ENCODE measurements at places on chromosomes 12 and 14.

DNA sequence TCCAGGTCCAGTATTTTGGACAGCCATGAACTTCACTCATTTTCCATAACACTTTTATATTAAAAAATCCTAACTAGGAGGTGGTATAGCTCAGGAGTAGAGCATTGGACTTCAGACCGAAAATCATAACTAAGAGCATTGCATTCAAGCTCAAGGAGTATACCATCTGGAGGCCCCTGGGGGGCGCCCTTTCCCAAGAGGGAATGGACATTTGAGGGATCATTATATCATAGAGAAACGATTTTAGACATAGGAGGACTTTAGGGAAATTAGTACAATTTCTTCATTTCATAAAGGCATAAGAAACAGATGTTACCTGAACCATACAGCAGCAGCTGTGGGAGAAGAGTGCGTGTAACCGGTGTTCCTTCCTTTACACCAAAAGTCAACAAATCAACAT is 5.2 kb upstream of the ATG14 start:
- DNase-seq = no peak

GRCh38 chr12:51932218-51933076 is 19.1 kb upstream of the ACVR1B start:
- no peak for DNase-seq

DNA sequence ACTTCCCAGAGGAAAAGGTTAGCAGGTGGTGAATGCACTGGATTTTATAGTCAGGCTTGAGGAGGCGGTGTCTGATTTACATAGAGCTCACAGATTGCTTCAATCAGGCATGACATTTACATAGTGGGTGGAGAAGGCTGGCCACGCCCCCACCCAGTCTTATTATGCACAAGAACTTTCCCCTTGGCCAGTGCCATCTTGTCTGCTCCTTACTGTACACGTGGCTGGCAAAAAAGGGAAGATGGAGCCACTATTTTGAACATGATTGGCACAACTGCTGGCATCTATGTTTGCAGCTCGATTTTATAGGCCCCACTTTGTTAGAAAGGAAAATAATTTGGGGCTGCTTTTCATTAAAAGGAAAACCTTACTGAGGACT is 10.9 kb upstream of the LGMN start:
- DNase-seq = no peak

GRCh38 chr14:42378274-42378673 is 771.6 kb downstream of the LRFN5 start:
- no peak for DNase-seq

- DNase-seq = peak; percentile 72
These were observed 56.9 kb upstream of the E2F7 start for GRCh38 chr12:77122236-77122635.

GRCh38 chr14:68461086-68461485 is 331.8 kb downstream of the ZFP36L1 start:
- no peak for DNase-seq

- no peak for DNase-seq
These were observed 1961.8 kb upstream of the FLRT2 start for GRCh38 chr14:83568141-83568540.

GRCh38 chr14:46008348-46008747 is 643.2 kb downstream of the RPL10L start:
- DNase-seq = no peak

- no peak for DNase-seq
These were observed 275.5 kb upstream of the TMEM132C start for GRCh38 chr12:127991485-127991884.

- no peak for DNase-seq
These were observed 125.6 kb upstream of the MYL2 start for GRCh38 chr12:111045941-111046340.

- no peak for DNase-seq
These were observed 3.8 kb upstream of the YBX3 start for GRCh38 chr12:10726945-10727344.

- DNase-seq = peak; percentile 11
These were observed 292.3 kb downstream of the TMEM117 start for GRCh38 chr12:44127966-44128710.

DNA sequence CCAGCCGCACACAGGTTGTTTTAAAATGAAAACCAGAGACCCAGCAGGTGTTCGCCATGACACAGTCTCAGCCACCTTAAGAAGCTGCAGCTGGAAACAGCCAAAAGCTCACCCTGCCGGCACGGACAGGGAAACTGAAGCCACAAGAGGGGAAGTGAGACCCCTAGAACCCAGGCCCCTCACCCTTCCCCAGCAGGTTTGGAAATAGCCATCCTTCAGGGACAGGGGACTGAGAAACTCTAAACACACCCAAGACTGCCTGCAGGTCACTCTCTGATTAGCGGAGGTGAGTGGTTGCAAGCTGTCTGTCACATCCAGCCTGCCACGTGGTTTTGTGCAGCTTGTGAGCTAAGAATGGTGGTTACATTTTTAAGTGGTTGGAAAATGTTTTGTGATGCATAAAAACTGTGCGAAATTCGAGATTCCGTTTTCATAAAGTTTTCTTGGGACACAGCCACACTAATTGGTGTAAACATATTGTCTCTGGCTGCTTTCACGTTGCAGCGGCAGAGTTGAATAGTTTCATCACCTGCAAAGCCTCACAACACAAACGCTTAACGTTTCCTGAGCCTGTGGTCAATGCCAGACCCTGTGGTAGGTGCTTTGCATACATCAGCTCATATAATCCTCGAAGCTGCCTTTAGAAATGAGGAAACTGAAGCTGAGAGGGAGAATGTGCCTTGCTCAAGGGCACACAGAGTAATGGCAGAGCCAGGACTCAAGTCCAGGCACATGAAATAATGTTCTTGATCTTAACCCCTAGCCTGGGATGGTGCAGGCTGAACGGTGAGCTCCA is 1.7 kb upstream of the SELPLG start:
- no peak for DNase-seq

GRCh38 chr12:131190965-131191364 is 237.3 kb downstream of the ADGRD1 start:
- no peak for DNase-seq

DNA sequence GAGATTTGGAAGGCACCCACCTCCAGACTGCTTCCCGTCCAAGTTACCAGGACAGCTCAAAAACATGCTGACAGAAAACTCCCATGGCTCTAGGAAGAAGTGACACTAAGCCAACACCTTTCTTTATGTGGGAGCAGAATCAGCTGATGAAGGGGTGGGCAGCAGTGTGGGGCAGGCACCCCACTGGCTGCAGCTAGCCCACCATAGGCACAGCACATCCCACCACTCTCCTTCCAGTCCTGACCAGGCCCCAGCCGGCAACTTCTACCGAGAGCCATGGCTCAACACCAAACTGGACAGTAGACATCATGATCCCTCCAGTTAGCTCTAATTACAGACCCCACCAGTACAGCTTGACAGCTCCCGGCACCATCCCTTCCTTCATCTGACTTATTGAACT is 45.0 kb downstream of the SH2B3 start:
- DNase-seq = no peak

GRCh38 chr12:53068811-53069585 is 10.2 kb downstream of the SPRYD3 start:
- no peak for DNase-seq

DNA sequence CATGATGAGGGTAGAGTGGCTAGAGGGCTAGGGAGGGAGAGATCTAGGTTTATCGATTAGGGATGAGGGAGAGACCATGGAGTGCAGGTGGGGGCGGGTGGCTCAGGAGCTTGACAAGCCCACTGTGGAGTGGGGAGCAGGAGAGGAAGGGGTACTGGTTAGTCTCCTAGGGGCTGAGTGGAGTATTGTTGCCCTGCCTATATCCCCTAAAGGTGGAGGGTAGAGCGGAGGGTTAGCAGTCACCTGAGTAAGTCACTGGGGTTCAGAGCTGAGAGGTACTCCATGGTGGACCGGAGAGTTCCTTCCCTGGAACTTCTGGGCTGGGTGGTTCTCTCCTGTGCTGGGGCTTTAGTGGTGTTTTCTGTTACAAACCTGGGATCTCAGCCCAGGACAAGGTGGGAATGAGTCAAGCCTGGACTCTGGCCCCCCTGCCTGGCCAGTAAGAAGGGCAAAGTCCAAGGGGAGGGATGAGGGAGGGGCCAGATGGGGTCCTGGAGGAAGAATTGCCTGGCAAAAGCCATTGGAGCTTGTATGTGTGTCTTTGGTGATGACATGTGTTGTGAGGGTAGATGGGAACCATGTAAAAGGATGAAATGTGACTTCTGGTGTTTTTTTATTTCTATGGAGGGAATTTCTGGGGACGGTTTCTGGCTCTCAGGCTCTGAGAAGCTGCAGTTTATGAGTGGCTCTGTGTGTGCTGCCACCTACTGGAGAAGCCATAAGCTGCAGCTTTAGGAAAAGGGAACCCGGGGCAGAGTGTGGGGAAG is at the start of gene CIDEB:
Gene CIDEB, minus strand, starts transcription at position 403 of the 767 bp plus-strand sequence. Its CDS starts 119 bp downstream, at position 284.
- DNase-seq = peak; percentile 82

GRCh38 chr12:119157978-119158377 is 20.8 kb upstream of the HSPB8 start:
- no peak for DNase-seq

- no peak for DNase-seq
These were observed 25.0 kb downstream of the YAF2 start for GRCh38 chr12:42213023-42213422.

GRCh38 chr12:114555451-114555850 is 128.5 kb downstream of the TBX3 start:
- no peak for DNase-seq

DNA sequence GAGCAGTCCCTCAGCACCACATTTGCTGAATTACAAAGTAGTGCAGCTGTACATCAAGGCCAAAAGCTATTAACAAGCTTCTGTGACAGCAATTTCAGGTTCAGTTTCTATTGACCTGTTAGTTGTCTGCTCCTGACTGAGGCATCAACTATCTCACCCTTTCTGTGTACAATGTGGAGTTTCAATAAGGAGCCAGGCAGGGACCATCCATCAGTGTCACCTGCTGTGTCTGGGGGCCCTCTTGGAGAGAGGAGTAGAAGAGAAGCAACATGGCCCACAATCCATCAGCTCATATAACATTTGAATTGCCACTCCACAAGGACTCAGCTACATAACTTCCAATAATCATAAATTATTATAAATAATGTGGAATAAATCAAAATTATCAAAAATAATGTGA is 72.3 kb upstream of the CCDC196 start:
- DNase-seq = no peak

DNA sequence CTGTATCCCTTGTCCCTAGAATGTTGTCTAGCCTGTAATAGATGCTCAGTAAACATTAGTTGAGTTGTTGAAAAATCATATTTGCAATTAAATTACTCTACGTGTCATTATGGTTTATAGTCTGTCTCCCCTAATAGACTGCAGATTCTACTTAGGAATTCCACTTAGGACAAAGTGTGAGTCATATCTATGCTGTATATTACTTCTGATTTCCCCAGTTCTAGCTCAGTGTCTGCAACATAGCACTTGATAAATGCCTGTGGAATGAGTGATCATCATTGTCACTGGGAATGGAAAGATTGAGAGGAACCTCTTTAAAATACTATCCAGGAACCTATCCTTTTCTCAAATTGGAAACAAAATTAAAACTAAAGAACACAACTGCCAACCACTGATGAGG is 99.3 kb downstream of the TBX5 start:
- peak; percentile 64 for DNase-seq

- DNase-seq = no peak
These were observed 64.2 kb downstream of the PHETA1 start for GRCh38 chr12:111304642-111305071.

GRCh38 chr12:92185052-92185451 is 39.4 kb upstream of the BTG1 start:
- no peak for DNase-seq

- DNase-seq = no peak
These were observed 67.8 kb downstream of the AKAP6 start for GRCh38 chr14:32396885-32397284.

DNA sequence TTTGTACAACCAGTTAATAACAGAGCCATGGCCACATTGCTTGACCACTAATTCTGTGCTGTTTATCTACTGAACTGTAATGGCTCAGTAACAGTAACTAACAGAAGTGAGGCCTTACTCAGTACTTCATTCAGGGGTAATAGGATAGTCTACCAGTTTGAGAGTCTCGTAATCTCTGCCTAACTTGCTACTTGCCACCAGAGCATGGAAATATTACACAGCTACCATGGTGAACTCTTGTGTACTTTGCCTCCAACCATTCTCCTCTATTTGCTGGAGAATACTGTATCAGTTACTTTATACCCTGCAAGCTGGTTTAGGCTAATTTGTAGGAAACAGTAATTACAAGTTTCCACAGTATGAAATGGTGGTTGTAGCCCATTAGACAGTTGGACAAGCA is 10.6 kb downstream of the SCFD1 start:
- no peak for DNase-seq

- DNase-seq = peak; percentile 38
These were observed 1117.6 kb upstream of the TMEM132C start for GRCh38 chr12:127149226-127149964.

DNA sequence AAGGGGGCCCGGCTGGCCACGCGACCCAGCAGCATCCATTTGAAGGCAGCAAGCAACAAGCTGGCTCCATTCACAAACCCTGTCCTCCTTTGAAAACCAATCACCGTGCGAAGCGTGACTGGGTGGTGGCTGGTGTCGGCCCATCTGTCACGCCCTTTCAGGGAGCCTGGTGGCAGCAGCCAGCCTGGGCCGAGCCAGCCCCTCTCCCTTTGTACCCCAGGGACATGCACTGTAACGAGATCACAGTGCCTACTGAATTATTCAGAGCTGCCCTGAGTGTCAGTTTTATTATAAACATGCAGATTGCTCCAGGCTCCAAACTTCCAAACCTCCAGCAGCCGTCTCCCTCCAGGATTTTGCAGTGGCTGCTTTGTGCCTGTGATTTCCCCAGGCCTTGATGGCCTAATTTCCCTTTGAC is 22.3 kb upstream of the CTDSP2 start:
- DNase-seq = peak; percentile 67

GRCh38 chr12:99390707-99391106 is 256.8 kb upstream of the GARIN6 start:
- peak; percentile 33 for DNase-seq
